ENCODE measurements at places on chromosomes 12 and 14.

- no peak for DNase-seq
Measured at GRCh38 chr12:23550753-23551152, 398.7 kb downstream of the SOX5 start.

DNA sequence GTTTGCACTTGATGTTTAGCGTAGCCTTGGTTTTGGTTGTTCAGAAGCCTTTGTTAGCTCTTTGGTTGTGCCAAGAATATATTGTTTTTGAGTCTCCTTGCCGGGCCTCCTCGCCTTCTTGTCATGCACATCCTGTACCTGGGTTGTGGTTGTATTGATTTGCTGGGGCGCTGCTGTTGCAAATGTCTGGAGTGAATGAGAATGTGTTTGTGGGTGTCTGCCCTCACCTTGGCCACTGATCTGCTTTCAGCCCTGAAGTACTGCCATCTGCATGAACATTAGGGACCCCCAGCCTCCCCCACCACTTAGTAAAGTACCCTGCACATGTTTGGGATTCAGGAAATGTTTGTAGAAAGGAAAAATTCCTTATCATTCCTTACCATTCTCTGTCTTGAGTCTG is 16.5 kb downstream of the PRKCH start:
- no peak for DNase-seq

- peak; percentile 32 for DNase-seq
Measured at GRCh38 chr12:8860165-8860961, 37.9 kb downstream of the A2ML1 start.

DNA sequence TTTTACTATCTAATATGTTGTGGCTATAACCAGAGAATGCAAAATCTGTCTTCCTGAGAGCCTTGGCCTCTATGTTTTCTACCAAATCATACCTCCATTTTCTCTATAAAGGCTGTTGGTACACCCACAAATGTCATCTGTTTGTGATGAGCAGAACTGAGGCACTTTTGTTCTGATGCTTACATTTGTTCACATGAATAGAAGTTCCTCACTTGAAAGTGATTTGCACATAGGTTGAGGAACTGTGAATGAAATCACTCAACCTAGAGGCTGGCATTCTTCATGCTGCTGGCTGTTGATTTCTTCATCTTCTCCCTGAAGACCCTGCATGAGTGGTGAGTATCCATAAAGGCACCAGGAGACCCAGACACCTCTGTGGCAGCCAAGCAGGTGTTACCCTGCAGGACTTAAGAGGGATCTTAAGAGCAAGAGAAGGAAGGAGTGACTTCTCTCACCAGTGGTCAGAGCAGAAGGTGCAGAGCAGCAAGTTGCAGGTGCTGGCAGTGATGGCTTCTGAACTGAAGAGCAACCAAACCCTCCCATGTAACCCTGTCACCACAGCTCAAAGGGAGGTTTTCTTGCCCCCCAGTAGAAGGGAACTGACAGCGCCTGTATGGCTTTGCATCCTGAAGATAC is 110.3 kb downstream of the HMGA2 start:
- no peak for DNase-seq

GRCh38 chr12:124993626-124994436 is at the start of gene BRI3BP:
BRI3BP (plus strand) TSS chr12:124993645; CDS start chr12:124993791, 146 bp downstream.
- peak; percentile 5 for DNase-seq

- no peak for DNase-seq
Measured at GRCh38 chr14:81594012-81594411, 60.4 kb upstream of the SEL1L start.

DNA sequence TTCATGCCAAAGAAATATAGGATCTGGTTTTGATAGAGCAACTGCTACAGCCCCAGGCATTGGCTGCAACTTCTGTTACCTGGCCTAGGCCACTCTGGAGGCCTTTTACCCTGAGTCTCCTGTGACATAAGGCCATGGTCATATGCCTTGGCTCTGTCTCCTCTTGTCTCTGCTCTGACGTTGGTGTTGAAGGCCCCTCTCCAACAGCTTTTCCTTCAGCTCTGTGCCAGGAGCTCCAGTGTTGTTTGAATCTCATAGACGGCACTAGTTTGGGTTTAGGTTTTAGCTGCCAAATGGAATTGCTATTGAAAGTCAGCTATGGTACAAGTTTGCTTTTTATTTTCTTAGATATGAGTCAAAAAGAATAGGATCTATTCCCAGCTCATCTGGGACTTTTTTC is 41.1 kb downstream of the TTLL5 start:
- DNase-seq = no peak

DNA sequence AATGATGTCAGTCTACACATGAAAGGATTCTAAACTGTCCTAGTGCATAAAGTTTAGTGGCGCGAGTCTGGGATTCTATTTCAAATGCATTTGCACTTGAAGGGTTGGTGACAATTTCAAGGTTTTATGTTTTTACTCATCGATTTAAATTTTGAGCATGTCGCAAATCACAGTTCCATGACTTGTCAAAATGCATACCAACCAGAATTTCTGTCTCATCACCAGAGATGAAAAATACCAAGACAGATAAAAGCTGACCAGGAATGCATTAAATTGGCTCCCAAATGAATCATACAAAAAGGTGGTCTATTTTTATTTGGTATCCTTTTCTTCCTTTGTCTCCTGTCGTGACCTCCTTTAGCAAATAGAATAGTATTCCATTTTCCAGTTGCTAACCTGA is 25.2 kb downstream of the TMEM30B start:
- DNase-seq = no peak

GRCh38 chr12:43402436-43402835 is 149.6 kb downstream of the ADAMTS20 start:
- no peak for DNase-seq

DNA sequence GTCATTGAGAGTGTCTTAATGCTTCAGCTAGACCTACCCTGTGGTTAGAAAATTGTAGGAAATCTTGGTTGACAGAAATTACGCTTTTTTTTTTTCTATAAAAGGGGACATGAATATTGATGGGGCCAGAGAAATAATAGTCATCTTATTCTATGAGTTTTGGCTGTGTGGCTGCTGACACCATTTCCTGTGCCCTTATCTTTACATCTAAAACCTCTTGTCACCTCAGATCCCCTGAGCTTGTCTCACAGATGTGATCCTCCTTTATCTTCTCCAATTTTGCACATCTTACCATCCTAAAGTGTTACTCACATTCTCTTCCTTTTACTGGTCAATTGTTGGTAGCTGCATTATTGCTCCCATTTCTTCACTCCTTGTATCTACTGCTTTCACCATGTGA is 36.1 kb downstream of the ASCL1 start:
- no peak for DNase-seq

Data from AML-193 (cell line).